Activated T-helper 2 cell treated with anti-CD3 and anti-CD28 coated beads, Interferon-gamma antibody, Interleukin-2, Interleukin-4, amounts not matched to agents 10 μg/mL and 5 μg/mL and 100 μg/mL, durations not matched to agents 14 hours and 24 hours and 36 hours (primary cell): ENCODE measurements at places on chromosomes 6 and 20. TPM values are rescaled to one million over a fixed set of nuclear protein-coding genes. Genes with fewer than 3 reads are reported as not detected.

The DDRGK1 gene
- 61.8 and 69.2 TPM in 2 replicates for total RNA-seq

GRCh38 chr6:14476793-14477531 lies 359.4 kb downstream of the CD83 start:
- DNase-seq = no peak

The GABRR1 gene
- total RNA-seq = not detected in 2 replicates

The BTN1A1 gene
- total RNA-seq = not detected in 2 replicates

GRCh38 chr6:84762220-84763002 lies 2.0 kb downstream of the TBX18 start:
- DNase-seq = no peak

- no peak for DNase-seq
Observed at GRCh38 chr6:135323202-135323668, 142.1 kb downstream of the MYB start.

DNA sequence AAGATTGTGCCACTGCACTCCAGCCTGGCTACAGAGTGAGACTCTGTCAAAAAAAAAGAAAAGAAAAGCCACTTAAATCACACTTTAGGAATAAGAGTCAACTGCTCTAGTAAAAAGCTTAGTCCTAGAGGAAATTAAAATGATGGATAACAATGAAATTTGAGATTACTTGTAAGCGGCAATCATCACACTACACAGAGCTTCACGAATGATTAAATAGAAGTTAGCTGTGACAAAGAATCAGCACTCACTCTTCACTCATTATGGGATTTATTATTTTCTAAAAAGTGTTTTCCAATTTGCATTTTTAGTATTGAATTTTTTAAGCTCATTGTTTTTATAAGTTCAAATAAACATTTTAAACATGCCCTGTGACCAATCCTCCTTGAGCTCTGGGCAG lies 718.0 kb downstream of the UTRN start:
- DNase-seq = no peak

The KIF25 gene
- total RNA-seq = not detected in 2 replicates

The FAM209A gene
- total RNA-seq = 1.2 and 1.7 TPM in 2 replicates

The TRIM31 gene
- not detected in 2 replicates for total RNA-seq

GRCh38 chr6:21245488-21245887 lies 348.1 kb upstream of the SOX4 start:
- DNase-seq = no peak

GRCh38 chr20:36728986-36729385 lies 16.9 kb downstream of the NDRG3 start:
- DNase-seq = no peak

The GSTA3 gene
- total RNA-seq = not detected in 2 replicates

The ACSS2 gene
- 51.3 and 59.4 TPM in 2 replicates for total RNA-seq

The B3GAT2 gene
- total RNA-seq = not detected in 2 replicates

The ZC3H12D gene
- total RNA-seq = 15.0 and 15.6 TPM in 2 replicates

DNA sequence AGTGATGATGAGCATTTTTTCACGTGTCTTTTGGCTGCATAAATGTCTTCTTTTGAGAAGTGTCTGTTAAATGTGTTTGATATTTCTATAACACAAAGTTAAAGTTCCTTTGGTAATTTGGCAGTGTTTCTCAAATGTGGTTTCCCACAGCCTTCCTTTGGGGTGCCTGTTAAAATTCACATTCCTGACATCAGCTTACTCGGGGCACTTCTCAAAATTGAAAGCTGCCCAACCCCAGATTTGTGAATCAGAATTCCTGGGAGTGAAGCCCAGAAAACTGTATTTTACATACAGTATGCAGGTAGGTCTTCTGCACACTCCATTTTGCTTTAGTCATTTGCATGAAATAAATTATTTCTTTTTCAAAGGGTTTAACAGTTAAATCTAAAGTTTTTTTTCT lies 207.9 kb downstream of the GMPR start:
- no peak for DNase-seq

The TRIM15 gene
- 0.41 and 0.46 TPM in 2 replicates for total RNA-seq

The KCNK15 gene
- total RNA-seq = 0.16 and 0.34 TPM in 2 replicates

The DBNDD2 gene
- total RNA-seq = 12.3 and 12.8 TPM in 2 replicates

The PNLDC1 gene
- total RNA-seq = 0.32 and 0.74 TPM in 2 replicates

The BANF2 gene
- total RNA-seq = not detected in 2 replicates

The C6orf132 gene
- total RNA-seq = 0.09 and 0.23 TPM in 2 replicates
